Pancreas (tissue), 10 donors: ENCODE measurements at places on chromosomes 2 and 18.

DNA sequence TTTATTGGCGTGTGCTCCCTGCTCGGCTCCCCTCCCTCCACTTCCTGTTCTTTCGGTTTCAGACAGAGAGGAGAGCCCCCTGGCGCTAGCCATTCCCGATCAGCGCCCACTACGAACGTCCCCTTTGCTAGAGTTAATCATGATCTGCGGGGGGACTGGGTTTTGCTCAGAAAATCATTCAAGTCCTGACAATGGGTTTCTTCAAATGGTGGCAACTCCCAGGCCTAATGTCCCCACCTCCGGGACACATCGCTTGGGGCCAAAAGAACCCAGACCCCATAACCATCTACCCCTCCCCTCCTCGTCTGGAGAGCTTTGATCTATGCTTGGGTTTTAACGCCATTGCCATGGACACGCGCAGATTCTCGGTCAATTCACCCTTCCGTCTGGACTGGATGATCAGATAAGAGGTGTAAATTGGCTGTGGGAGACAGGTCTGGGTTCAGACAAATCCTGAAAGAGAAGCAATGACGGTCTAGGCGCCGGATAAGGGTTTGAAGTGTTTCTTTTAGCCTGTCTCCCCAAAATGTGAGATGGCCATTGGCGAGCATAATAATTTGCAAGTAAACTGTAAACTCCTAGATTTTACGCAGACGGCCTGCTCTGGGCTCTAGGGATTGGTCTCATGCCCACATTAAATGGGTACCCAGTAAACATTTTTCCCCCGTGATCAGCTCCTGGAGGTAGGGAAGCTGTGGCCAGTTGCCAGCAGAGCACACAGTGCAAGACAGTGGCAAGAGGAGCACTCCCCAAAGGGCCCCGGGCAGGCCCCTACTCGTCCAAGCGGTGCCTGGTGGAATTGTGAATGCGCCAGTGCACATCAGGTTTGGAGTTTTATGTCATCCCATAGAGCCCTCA, 4.7 kb downstream of the NRP2 start:
- DNase-seq = no peak

DNA sequence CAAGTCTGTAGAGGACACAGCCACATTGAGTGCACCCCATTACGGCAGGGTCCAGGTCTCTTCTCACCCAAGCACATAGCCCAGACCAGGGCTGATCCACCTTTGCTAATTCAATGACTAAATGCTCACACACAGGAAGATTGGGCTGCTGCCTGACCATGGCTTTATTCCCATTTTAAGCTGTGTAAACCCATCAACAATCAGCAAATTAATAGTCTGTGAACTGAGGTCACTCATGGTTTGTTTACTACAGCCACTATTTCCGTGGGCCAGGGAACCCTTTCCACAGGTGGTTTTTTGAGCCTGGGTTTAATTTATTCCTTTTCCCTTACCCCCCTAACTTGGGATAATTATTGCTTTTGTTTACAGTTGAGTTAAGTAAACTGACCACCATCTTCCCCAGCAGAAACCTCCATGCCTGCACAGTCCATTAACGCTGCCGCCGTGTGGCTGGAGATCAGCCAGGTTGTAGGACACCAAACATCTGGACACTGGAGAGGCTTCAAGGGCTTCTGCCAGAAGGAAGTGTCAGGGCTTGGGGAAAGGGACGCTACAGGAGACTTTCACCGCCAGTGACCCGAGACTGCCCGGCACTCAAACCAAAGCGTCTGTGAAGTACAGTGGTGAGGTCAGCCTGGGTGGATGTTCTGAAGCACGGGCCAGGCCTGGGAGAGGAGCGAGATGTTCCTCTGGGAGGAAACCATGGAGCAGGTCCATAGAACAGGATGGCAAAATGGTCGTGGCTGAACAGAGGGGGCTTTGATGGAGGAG, 282.9 kb downstream of the DYSF start:
- DNase-seq = no peak

DNA sequence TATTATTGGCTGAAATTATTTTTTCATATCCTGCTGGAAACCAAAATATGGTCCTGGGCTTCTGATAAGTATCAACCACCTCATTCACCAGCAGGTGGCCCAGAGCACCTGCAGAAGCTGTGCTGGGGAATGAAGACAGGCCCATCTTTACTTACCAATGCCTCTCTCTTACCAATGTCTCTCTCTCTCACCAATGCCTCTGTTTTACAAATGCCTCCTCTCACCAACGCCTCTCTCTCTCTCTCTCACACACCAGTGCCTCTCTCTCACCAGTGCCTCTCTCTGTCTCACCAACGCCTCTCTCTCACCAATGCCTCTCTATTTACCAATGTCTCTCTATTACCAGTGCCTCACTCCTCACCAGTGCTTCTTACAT, 2.3 kb upstream of the MAL start:
- no peak for DNase-seq

DNA sequence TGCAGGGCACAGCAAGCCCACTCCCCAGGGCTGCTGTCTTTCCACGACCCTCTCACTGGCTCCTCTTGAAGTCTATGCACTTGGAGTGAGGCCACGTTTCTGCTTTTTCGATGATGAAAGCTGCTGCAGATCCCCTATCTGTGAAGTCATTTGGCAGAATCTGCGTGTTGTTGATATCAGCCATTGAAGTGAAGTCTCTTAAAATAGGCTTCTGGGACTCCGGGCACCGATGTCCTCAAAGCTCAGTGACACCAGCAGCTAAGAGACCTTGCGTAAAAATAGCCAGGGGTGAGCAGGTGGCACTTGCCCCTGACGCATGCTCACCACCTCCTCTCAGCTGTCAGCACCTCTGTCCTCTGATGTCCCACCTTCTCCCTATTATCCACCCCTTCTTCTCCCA, 89.4 kb upstream of the FHL2 start:
- DNase-seq = no peak

GRCh38 chr2:144438801-144439631, 80.9 kb downstream of the ZEB2 start:
- DNase-seq = no peak

DNA sequence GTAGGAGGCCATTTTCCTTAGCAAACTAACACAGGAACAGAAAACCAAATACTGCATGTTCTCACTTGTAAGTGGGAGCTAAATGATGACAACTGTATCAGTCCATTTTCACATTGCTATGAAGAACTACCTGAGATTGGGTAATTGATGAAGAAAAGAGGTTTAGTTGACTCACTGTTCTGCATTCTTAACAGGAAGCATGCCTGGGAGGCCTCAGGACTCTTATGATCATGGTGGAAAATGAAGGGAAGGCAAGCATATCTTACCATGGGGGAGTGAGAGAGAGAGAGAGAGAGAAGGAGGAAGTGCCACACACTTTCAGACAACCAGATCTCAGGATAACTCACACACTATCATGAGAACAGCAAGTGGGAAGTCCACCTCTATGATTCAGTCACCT, 105.3 kb downstream of the PARD3B start:
- no peak for DNase-seq

- DNase-seq = no peak
These were observed 178.8 kb upstream of the GLI2 start for GRCh38 chr2:120556911-120557310.

DNA sequence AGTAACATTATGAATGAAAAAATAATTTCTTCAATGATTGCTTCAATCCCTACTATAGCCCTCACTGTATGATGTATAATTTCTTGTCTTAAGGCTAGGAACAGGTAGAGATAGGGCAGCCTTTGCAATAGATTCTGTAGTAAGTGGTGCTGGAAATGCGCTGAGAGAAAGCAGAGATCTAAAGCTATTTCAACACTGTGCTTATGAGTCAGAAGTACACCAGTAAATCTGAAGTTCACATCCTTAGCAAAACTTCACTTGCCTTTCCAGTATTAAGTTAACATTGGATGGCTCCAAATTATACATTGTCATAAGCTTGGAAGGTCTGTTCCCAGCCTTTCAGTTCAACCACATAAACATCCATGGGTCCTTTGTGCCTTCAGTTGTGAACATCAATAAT, 178.2 kb upstream of the EPHA4 start:
- no peak for DNase-seq
